ENCODE measurements at places on chromosomes 7 and 10.
A peak's percentile ranks its signal among the peaks of the same experiment; 100 is the strongest.

DNA sequence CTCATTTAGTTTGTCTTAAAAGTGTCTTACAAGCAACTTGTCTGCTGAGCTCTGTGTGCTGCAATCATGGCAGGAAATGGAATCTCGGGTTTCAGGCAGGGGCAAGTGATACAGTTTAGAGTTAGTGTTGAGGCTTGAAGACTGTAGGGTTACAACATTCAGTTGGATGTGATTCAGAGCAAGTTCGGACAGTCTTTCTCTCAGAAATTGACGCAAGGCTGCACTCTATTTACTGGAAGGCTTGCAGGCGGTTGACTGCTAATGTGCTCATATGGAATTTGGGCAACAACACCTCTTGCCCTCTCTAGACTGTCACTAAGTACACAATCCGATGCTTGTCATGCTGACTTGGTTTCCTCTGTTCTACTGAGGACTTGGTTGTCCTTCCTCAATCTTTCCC is 161.7 kb upstream of the BMPER start:
- DNase-seq = no peak

DNA sequence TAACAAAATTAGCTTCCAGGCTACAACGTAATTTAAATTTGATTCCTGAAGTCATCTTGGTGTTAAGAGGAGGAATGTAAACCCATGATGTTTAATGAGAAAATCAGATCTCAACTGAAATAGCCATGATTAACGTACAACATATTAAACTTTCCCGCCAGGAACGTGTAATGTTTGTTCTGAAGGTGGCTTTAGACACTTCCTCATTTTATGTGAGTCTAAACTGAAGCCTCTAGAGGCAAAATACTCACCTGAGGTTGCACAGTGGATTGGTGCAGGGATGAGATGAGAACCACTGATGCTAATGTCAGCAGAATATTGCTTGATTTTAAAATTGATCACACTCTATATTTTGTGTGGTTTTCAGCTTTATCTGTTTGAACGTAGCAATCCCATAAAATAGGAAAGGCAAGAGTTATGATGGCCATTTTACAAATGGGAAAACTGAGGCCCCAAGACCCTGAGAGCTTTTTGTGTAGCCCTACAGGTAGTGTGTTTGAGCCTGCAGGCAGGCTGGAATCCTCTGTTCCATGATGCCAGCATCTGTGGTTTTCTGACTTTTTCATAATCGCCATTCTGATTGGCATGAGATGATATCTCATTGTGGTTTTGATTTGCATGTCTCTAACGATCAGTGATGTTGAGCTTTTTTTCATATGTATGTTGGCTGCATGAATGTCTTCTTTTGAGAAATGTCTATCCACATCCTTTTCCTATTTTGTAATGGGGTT is 243.7 kb upstream of the BMPER start:
- no peak for DNase-seq

GRCh38 chr7:26500749-26501352 is 209.2 kb downstream of the SNX10 start:
- peak; percentile 58 for DNase-seq

DNA sequence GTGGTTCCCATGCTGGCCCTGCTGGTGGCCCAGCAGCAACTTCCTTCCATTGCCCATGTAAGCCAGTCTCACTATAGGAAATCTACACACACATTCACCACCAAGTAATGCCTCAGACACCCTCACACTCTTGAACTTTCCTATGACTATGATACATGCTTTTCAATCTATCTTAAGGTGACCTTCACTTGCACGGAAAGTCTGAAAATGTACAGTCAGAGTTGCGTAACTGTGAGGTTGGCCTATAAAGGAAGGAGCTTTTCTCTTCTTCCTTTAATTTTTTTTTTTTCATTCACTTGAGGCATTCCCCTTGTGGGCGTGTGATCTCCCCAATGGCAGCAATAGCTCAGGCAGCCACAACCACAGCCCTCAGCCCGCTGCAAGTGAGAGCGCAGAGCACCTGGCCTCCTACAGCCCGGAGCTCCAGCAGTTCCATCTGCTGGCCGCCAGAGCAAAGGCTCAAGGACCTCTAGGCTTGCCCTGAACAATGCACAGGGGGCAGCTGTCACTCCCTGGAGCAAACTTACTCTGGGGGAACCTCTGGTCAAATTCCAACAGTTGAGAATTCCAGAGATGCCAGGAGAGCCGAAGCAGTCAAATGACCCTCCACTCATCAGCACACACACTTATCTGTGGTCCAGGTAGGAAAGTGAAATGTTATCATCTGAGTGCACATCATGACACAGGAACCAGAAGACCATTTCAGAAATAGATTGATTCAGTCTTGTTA is 123.1 kb upstream of the ADO start:
- DNase-seq = no peak

GRCh38 chr7:85565276-85565675 is 378.4 kb upstream of the SEMA3D start:
- DNase-seq = no peak

DNA sequence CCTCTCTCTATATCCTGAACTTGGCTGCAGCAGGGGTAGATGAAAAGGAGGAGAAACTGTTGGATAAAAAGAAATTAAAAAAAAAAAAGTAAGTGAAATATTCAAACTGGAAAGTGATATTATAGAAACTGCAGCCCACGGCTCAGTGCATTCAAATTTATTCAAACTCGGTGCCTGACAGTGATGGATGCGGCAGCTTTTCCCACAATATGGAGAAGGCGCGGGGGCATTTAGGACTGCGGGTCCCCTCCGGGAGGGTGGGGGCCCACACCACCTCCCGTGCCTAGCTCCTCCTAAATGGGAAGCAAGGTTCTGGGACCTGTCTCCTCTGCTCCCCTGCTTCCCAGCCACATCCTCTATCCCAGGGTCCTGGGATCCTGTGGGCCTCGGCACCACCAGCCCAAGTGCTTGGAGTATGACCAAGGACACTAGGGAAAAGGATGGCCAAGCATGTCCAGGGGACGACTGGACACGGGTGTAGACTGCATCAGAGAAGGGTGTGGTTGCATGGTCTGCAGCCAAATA is 82.4 kb downstream of the HIF1AN start:
- DNase-seq = no peak

DNA sequence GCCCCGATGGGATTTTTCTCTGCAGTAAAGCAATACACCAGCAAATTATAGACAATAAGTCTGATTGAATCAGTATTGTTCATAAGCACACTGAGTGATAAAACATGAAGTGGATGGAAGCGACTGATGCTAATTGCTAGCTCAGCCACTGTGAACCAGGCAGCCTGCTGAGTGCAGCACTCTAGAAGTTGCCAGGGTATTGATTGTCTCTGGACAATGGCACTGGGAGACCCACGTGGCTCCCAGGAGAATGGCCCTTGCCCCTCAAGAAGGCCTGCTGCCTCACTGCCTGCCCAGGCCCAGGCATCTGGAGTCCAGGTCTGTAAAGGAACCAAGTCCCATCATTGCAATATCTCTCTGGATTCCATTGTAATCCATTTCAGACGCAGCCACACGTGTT is 80.4 kb upstream of the TCERG1L start:
- no peak for DNase-seq

- DNase-seq = no peak
Observed at GRCh38 chr7:94041529-94041928, 37.4 kb upstream of the BET1 start.

- DNase-seq = no peak
Observed at GRCh38 chr10:79348640-79348988, 1.3 kb downstream of the PPIF start.

GRCh38 chr10:21531164-21531563 is 2.9 kb upstream of the MLLT10 start:
- DNase-seq = no peak

DNA sequence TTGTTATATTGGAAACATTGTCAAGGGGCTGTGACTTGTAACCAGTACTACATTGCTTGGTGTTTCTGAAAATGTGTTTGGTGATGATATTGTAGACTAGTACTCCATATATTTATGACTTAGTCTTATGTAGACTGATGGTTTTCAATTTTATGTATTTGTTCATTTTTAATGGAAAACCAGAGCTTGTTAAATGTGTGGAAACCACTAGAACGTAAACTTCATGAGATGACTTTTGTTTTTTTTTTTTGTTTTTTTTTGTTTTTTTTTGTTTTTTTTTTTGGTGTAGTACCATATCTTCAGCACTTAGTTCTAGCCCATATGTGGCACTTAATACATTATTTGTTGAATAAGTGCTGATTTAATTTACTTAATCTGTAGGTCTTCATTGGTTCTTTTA is 518.6 kb downstream of the AUTS2 start:
- no peak for DNase-seq

GRCh38 chr10:99234791-99235657 is 628 bp downstream of the HPSE2 start:
- DNase-seq = no peak

GRCh38 chr10:127945948-127946711 is 39.2 kb downstream of the PTPRE start:
- DNase-seq = no peak

DNA sequence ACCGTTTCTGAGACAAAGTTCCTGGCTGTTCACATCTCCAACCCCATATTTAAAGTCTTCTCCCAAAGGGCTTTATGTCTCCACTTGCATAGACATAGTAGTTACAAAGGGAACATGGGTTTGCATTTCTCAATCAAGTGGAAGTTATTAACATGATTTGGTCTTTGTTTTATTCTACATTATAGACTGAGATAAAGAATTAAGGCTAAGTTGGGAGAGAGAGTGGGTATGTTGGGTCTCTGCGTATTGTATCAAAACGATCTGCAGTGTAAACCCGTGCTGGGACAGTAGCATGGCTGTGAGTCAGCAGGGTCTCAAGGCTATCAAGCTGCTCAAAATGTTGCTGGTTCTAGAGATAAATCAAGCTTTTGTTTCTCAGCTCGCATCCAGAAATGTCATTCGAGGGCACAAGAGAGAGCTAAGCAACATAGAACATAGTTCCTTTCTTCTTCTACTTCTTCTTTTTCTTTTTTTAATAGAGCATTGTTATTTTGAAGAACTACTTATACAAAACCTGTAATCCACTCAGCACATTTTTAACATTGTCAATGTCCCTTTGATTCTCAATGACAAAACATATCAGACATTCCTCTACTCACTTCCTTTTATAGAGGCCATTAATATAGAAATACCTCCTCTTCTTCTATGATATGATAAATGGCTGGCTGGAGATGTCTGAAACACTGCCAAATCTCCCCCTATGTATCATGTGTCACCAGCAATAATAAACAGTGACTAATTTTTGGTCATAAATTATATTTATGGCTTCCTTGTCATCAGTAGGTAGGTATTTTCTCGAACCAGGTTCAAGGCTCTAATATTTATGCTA is 34.5 kb upstream of the RHOBTB1 start:
- no peak for DNase-seq

- no peak for DNase-seq
Observed at GRCh38 chr10:132457328-132458070, 60.5 kb downstream of the PWWP2B start.

DNA sequence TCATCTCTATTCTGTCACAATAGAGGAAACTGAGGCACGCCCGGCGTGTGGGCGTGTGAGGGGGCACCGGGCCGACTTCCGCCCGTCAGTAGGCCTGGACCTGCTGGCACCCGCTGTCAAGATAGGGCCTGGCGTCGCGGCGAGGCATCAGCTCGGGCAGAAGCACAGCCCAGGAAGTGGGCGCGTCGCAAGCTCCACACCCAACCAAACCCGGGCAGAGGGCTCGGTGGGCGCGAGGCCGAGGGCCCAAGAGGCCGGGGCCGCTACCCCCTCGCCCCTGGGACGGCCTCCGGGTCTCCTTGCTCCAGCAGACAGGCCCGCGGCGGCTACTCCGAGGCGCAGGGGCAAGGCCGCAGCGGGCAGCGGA is 91.2 kb downstream of the SPAG6 start:
- DNase-seq = no peak

GRCh38 chr7:69395061-69395714 is 203.1 kb upstream of the AUTS2 start:
- no peak for DNase-seq

GRCh38 chr7:46853451-46853850 is 728.5 kb downstream of the TNS3 start:
- DNase-seq = no peak

- DNase-seq = peak; percentile 61
Observed at GRCh38 chr10:79241990-79242619, 105.2 kb upstream of the PPIF start.

- peak; percentile 91 for DNase-seq
Observed at GRCh38 chr7:14858410-14858809, 44.1 kb downstream of the DGKB start.

DNA sequence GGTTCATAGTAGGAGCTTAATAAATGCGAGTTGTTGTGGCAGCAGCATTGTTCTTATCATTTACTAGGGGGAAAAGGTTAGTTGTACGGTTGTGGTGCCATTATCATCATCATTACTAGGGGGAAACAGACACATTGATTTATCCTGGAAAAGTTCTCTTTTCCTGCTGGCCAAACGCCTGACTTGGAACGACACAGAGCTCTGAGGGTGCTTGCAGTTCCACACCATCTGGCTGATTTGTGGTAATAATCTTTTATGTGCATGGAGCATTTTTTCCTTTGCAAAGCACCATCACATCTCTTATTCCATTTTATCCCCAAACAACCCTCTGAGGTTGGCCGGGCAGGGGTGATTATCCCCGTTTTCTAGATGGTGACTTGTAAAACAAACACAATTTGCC is 219.4 kb downstream of the BUB3 start:
- DNase-seq = no peak

DNA sequence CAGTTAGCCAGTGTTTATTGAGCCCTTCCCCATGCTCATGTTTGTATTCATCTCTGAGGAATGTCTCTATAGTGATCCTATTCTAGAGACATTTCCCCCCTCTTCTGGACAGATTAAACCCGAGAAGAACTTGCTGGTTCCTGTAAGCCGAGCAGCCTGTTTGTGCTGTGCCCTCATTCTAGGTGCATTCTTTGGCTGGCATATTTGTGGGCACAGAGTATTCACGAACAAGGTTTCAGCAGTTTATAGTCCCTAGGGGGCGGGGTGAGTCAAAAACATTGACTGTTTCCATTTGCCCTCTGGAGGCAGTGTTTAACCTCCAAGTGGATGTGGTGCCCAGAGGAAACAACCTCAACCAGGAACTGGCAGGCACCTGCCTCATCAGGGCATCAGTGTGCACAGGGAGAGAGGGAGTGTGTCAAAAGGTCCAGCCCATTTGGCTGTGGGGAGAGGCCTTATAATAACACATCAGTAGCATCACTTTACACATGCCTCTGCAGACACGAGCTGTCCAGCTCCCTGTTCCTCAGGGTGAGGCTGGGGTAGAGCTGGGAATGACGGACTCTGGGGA is 273.3 kb upstream of the LRGUK start:
- peak; percentile 71 for DNase-seq

- no peak for DNase-seq
Observed at GRCh38 chr7:91570560-91570959, 306.3 kb downstream of the FZD1 start.

- no peak for DNase-seq
Observed at GRCh38 chr10:93364966-93365365, 117.2 kb downstream of the MYOF start.

Data from NCI-H82 (cell line).